ENCODE measurements at places on chromosomes 2 and 18.

GRCh38 chr2:65539633-65540032 lies 107.2 kb upstream of the SPRED2 start:
- no peak for DNase-seq

- no peak for DNase-seq
Observed at GRCh38 chr18:22486667-22487066, 69.0 kb upstream of the CTAGE1 start.

DNA sequence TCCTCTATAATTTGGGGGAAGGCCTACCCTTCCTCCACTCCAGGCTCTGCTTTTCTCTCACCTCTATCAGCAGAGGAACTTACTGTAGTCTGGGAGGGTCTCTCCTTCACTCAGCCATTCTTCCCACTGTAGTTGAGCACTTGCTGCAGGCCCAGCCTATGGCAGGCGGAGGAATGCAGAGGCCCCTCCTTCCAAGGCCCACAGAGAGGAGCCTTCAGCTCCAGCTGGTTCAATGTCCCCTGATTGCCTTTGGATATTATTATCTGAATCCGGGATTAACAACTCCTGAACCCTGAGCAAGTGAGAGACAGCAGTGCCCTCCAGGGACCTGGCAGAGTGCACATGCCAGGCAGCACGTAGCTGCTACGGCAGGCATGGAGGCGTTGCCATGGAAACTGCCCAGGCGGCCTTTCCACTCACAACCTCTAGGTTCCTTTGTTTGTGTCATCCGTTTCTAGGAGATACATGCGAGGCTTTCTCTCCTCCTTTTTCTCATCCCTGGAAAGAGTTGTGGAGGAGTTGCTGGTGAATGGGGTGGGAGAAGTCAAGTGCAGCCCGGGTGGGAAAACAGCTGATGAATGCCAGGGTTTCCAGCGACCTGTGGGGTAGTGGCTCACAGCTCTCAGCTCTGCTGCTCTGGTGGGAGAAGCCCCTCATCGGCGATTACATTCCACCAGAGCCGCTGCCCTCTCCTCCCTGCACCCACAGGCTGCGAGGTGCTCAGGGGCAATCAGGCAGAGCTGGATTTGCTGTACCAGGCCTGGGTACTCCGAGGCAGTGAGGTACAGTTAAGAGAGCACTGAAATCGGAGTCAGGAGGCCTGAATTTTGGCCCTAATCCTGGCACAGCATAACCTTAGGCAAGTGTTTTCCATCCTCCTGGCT lies 55.3 kb upstream of the HK2 start:
- no peak for DNase-seq

GRCh38 chr2:133837441-133838094 lies 269.3 kb upstream of the NCKAP5 start:
- DNase-seq, result no peak

DNA sequence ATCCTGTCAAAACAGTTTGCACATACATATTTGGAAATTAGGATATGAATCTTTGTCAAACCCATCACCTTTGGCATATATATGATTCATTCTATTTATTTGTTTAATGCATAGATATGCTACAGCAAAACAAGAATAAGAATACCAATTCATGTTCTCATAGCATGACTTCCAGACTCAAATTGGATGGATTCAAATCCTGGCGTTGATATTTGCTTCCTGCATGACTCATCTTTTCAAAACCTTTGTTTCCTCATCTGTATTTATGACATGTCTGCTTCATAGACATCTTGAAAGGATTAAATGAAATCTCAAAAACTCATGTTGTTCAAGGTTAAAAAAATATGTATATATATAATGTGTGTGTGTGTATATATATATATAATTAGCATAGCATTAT lies 261.3 kb downstream of the MBD5 start:
- no peak for DNase-seq

- DNase-seq, result no peak
Observed at GRCh38 chr2:230714136-230714480, 1.5 kb downstream of the CAB39 start.

DNA sequence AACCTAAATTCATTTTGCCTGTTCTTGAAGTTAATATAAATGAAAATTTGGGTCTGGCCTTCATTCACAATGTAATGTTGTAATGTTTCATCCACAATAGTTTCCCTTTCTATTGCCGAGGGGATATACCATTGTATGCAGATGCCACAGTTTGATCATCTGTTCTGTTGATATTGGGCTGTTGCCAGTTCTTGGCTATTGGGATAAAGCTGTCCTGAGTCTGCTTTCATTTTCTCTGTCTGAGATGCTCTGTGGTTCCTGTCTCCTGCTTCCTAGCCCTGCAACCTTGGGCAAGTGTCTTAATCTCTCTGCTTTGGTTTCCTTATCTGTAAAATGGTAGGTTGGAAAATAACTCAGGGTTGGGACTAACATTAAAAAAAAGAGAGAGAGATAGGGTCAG lies 25.2 kb downstream of the B3GNT2 start:
- no peak for DNase-seq

DNA sequence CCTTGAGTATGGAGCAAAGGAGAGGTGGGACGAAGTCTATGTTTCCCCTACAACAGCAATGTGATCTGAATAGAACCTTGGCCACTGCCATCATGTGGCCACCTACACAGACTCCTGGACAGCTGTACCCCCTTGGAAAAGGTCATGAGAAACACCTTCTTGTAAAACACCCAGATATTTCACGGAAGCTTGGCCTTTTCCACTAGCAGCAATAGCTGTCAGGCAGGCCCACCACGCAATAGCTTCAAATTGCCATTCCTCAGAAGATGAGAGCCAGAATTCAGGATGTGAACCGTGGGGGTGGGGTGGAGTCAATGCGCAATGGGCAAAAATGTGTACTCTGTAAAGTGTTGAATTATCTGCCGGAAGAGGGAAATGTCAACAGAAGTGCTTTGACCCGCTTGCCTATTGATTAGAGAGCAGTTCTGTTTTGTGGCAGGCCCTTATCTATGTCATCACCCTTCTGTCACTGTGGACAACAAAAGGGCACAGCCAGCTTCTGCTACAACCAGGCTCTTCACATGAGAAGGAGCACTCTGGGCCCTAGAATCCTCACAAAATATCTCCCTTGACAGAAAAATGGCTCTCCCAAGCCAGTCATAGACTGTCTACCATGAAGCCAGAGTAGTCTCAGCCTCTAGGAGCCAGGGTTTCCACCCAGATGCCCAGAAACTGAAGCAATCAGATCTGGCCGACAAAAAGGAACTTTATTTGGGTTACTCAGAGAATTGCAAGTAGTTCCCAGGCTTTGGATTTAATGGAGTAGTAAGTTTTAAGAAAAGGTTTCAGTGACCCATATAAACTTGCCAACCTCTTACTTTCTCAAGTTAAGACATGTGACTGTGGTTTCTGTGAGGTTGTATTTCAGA lies 9.5 kb downstream of the INPP1 start:
- DNase-seq, result no peak

- no peak for DNase-seq
Observed at GRCh38 chr2:48198371-48198770, 292.1 kb upstream of the FBXO11 start.

- peak; percentile 38 for DNase-seq
Observed at GRCh38 chr2:137947728-137948336, 16.4 kb upstream of the HNMT start.

GRCh38 chr18:13252686-13253410 lies 34.3 kb downstream of the LDLRAD4 start:
- DNase-seq, result no peak

GRCh38 chr2:199148076-199148845 lies 309.5 kb downstream of the SATB2 start:
- no peak for DNase-seq

DNA sequence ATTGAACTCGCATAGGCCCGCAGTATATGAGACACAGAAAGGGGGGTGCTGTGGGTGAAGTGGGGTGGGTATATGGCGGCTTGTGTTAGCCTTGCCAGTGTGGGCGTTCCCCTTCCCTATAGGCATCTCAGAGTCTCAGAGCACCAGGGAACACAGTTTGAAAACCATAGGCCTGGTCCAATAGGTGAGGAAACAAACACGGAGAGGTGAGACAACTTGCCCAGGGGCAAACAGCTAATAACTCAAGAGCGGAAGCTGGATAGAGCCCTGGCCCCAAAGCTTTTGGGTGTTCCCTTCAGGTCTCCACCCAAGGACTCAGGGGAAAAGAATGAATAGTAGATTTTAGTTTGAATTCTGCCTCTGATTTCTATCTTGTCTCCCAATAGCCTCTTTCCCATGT lies 7.9 kb downstream of the LIPG start:
- no peak for DNase-seq

- no peak for DNase-seq
Observed at GRCh38 chr2:229137066-229137465, 134.0 kb downstream of the PID1 start.

GRCh38 chr2:138853761-138854160 lies 73.6 kb upstream of the NXPH2 start:
- DNase-seq, result no peak

DNA sequence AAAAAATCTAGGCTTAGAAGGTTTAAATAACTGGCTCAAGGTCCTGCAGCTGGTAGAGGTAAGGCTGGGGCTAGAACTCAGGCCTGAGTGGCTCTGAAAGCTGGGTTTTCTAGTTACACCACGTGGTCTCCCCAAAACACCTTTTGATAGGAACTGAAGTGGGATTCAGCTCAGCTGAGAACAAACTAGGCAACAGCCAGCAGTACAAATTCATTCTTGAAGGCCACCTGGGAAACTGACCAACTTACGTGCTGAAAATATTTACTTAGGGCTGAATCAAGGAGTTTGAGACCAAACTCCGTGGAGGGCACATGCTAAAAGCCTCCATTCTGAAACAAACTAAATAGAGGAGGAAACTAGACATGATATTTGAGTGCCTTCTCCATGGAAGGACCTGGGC lies 67.2 kb downstream of the AOX1 start:
- no peak for DNase-seq

GRCh38 chr2:106812383-106812782 lies 73.6 kb downstream of the ST6GAL2 start:
- DNase-seq, result no peak

- DNase-seq, result no peak
Observed at GRCh38 chr2:229342376-229342775, 71.3 kb upstream of the PID1 start.

DNA sequence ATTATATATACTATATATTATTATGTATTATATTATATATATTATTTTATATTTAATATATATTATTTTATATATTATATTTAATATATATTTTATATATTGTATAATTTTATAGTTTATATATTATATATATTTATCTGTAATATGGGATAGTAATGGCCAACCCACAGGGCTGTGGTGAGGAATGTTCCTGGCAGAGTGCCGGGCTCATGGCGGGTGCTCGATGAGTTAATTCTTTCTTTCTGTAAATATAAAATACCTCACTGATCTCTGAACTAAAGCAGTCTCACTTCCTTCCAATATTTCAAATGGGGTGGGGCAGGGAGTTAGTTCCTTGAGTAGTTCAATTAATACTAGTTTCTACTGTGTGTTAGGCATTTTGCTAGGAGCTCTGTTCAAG lies 389.4 kb downstream of the TSN start:
- DNase-seq, result no peak

- no peak for DNase-seq
Observed at GRCh38 chr18:48571639-48572384, 33.0 kb downstream of the CTIF start.

- no peak for DNase-seq
Observed at GRCh38 chr2:70723286-70723885, 44.6 kb downstream of the ADD2 start.

DNA sequence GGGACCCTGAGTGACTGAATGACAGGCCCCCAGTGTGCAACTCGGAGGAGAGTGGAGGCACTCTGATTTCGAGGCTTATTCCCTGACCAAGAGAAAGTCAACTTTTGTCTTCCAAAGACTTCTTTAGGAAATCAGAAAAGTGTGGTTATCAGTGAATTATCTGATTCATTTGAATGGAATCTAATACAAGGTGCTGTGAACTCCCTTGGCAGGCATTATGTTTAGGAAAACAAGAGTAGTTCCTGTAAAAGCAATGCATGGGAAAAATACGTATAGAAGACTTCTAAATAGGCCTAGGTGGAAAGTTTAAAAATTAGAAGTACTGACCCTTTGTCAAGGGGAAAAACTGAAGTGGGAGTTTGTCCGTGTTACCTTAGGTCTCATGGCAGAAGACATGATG lies 269.4 kb downstream of the GBX2 start:
- DNase-seq, result no peak

- DNase-seq, result no peak
Observed at GRCh38 chr18:65725251-65726050, 25.4 kb upstream of the CDH7 start.

GRCh38 chr2:66461664-66462500 lies 27.0 kb downstream of the MEIS1 start:
- no peak for DNase-seq

DNA sequence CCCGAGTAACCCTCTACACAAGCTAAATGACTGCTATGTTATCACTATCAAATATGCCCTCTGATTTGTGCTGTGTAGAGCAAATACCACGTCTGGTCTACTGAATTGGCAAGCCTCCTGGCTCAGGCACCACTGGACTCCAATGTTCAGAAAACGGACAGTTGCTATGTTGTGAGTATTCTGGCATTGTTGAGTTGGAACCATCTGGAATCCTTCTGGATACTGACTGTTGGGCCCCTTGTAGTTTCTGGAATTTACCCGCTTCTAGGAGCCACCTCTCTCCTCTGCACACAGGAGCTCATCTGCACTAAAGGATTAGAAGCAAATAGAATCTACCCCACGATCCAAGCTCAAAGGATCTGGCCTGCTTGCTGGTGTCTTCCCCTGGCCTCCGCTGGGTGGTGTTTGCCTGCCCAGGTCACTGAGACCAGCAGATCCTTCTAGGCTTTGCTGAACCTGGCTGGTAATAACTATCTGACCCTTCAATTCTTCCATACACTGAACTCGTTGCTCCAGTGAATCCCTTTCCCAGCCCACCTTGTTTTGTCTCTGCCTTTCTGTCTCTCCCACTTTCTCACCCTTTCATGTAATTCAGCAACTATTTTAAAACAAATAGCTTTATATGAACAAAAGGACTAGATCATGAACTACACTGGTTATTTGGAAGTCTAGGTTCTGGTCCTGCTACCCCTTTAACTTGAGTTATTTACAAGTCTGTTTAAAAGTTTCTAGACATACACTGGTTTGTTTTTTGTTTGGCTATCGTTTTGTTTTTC lies 2.1 kb upstream of the HAAO start:
- no peak for DNase-seq

GRCh38 chr2:157076526-157077161 lies 180.9 kb upstream of the GALNT5 start:
- no peak for DNase-seq

DNA sequence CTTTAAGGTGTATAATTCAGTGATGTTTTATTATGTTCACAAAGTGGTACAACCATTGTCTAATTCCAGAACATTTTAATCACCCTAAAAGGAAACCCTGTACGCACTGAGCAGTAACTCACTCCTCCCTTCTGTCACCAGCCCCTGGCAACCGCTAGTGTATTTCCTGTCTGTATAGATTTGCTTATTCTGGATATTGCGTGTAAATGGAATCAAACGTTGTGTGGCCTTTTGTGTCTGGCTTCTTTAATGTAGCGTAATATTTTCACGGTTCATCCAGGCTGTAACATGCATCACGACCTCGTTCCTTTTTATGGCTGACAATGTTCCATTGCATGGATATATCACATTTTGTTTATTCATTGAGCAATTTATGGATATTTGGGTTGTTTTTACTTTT lies 8.3 kb downstream of the ZDBF2 start:
- DNase-seq, result no peak
